ENCODE measurements at places on chromosomes 4 and X.

- H3K27ac ChIP-seq = no peak overlapping the region
- H3K4me3 ChIP-seq = no peak overlapping the region
- DNase-seq = no peak
- no peaks in the 10 kb centered on the region for H3K27me3 ChIP-seq
- no peaks in the 10 kb centered on the region for H3K36me3 ChIP-seq
- no peaks in the 10 kb centered on the region for H3K4me1 ChIP-seq
Observed at GRCh38 chr4:170827562-170828274, 738.0 kb upstream of the AADAT start.

GRCh38 chr4:152509595-152510225, 26.2 kb downstream of the FBXW7 start:
- H3K27ac ChIP-seq = no peak overlapping the region
- peaks cover 17% of the 10 kb centered on the region for H3K36me3 ChIP-seq
- no peak overlapping the region for H3K4me3 ChIP-seq
- DNase-seq = no peak

GRCh38 chrX:132480581-132481203, 8.1 kb downstream of the MBNL3 start:
- H3K4me1 ChIP-seq = peaks cover 17% of the 10 kb centered on the region
- H3K27me3 ChIP-seq = no peaks in the 10 kb centered on the region
- H3K27ac ChIP-seq = peak overlapping the region; percentile 94
- no peaks in the 10 kb centered on the region for H3K36me3 ChIP-seq
- H3K4me3 ChIP-seq = peak overlapping the region; percentile 84
- peak; percentile 77 for DNase-seq

- H3K27me3 ChIP-seq = no peaks in the 10 kb centered on the region
- H3K4me3 ChIP-seq = no peak overlapping the region
- H3K36me3 ChIP-seq = peaks cover 16% of the 10 kb centered on the region
- H3K4me1 ChIP-seq = no peaks in the 10 kb centered on the region
Observed at GRCh38 chrX:1673337-1673736, 58.5 kb downstream of the ASMT start.

DNA sequence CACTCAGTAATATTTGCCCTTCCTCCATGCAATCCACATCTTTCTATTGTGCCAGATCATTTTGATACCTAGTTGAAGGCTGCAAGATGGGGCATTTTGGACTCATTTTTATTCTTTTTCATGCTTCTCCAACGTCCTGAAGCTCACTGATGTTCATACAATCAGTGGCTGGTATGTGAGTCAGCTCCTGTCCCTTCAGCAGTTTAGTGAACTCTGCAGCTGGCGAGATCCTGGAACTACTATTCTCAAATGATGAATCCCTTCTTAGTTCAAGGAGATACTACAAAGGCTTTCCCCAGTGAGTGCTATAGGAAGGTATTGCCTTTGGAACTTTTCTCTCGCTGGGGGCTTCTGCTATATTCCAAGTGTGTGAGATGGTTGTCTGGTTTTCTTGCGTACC, 9.6 kb upstream of the CCDC149 start:
- no peaks in the 10 kb centered on the region for H3K4me1 ChIP-seq
- no peak overlapping the region for H3K4me3 ChIP-seq
- H3K27me3 ChIP-seq = no peaks in the 10 kb centered on the region
- DNase-seq = no peak
- no peaks in the 10 kb centered on the region for H3K36me3 ChIP-seq
- no peak overlapping the region for H3K27ac ChIP-seq

GRCh38 chr4:8259743-8260430, 9.7 kb upstream of the HTRA3 start:
- no peak overlapping the region for H3K4me3 ChIP-seq
- no peaks in the 10 kb centered on the region for H3K27me3 ChIP-seq
- DNase-seq = no peak
- no peaks in the 10 kb centered on the region for H3K36me3 ChIP-seq
- no peak overlapping the region for H3K27ac ChIP-seq
- no peaks in the 10 kb centered on the region for H3K4me1 ChIP-seq

GRCh38 chr4:158444621-158445020, 77.1 kb upstream of the RXFP1 start:
- DNase-seq = no peak
- H3K4me3 ChIP-seq = no peak overlapping the region
- no peaks in the 10 kb centered on the region for H3K27me3 ChIP-seq
- no peaks in the 10 kb centered on the region for H3K4me1 ChIP-seq
- H3K36me3 ChIP-seq = no peaks in the 10 kb centered on the region

GRCh38 chr4:87069037-87069742, 134.4 kb downstream of the AFF1 start:
- peaks cover 34% of the 10 kb centered on the region for H3K4me1 ChIP-seq
- H3K27me3 ChIP-seq = no peaks in the 10 kb centered on the region
- H3K27ac ChIP-seq = no peak overlapping the region

- H3K27me3 ChIP-seq = no peaks in the 10 kb centered on the region
- no peaks in the 10 kb centered on the region for H3K4me1 ChIP-seq
- no peak overlapping the region for H3K27ac ChIP-seq
- H3K4me3 ChIP-seq = no peak overlapping the region
- DNase-seq = peak; percentile 63
Observed at GRCh38 chrX:140141444-140142029, 176.2 kb upstream of the CXorf66 start.

DNA sequence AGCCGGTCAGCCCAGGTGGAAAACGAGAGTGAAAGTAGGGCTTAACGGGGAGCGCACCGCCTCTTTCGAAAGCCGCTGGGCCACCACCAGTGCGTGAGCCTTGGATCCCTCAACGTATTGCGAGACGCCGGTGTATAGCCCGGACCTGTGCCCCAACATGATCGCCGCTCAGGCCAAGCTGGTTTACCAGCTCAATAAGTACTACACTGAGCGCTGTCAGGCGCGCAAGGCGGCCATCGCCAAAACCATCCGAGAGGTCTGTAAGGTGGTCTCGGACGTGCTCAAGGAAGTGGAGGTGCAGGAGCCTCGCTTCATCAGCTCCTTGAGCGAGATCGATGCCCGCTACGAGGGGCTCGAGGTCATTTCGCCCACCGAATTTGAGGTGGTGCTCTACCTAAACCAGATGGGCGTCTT, 929 bp downstream of the MAB21L2 start:
- no peaks in the 10 kb centered on the region for H3K27me3 ChIP-seq
- peaks cover 37% of the 10 kb centered on the region for H3K36me3 ChIP-seq
- no peaks in the 10 kb centered on the region for H3K4me1 ChIP-seq

GRCh38 chr4:14934704-14935390, 67.4 kb upstream of the CPEB2 start:
- H3K4me1 ChIP-seq = no peaks in the 10 kb centered on the region
- no peak overlapping the region for H3K27ac ChIP-seq
- no peaks in the 10 kb centered on the region for H3K36me3 ChIP-seq
- DNase-seq = no peak
- H3K27me3 ChIP-seq = peaks cover 13% of the 10 kb centered on the region
- H3K4me3 ChIP-seq = no peak overlapping the region

DNA sequence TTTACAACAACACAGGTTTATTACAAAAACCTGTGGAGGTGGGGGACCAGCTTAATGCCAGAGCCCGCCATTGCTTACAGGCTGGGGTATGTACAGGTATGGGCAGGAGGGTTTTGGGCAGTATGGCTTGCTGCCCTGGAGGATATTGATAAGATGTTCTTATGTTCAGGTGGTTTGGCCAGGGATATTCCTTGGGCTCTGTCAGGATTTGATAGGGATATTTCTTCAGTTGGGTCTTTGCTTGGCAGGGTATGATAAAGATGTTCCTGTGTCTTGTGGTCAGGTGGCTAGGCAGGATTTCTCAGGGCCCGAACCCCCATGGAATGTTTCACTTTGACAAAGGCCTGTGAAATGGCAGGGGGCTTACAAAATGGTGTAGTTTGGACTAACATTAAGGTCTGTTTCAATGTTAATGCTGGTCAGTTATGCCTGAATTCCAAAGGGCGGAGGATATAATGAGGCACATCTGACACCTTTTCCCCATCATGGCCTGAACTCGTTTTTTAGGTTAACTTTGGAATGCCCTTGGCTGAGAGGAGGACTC, 3.1 kb downstream of the MGST2 start:
- H3K27me3 ChIP-seq = no peaks in the 10 kb centered on the region
- no peak for DNase-seq
- no peak overlapping the region for H3K27ac ChIP-seq
- no peak overlapping the region for H3K4me3 ChIP-seq
- H3K36me3 ChIP-seq = peaks cover 10% of the 10 kb centered on the region

DNA sequence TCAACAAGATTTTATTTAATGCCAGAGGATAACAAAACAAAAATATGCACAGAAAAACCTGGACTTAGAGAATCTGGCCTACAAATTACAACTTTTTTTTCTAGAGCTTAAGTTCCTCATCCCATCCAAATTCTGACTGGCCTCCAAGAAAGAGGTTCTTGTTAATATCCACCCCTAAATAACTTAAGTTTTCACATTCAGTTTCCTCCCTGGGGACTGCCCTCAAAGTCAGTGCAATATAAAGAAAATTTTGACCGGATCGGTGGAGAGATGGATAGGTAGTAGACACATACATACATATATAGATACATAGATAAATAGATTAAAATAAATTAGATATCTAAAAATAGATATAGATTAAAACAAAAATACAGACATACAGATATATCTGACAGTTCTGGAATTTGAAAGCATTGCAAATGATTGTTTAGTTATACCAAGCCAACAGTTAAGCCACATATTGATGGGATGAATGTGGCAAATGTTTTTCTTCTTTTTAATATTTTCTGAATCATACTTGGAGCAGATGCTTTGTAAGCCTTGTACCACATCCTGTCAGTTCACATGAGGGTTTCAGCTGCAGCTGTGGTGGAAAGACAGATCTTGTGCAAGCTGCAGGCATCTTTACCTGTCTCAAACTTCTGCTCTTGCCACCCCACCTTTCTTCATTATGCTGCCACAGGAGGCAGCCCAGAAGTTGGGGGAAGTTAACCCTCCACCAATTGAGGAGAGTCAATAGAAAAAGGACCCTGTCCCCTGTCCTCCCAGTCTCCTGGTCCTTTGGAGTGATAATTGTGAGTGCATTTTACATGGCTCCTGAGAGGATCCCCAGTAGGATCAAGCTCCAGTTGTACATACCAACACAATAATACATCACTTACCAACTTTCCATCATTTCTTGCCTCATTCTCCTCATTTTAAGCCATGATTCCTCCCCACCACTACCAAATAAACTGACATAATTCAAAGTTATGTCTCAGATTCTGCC, 58.5 kb upstream of the PRDM8 start:
- peak overlapping the region; percentile 56 for H3K4me3 ChIP-seq
- H3K27ac ChIP-seq = peak overlapping the region; percentile 80
- no peaks in the 10 kb centered on the region for H3K27me3 ChIP-seq
- DNase-seq = peak; percentile 88
- peaks cover 59% of the 10 kb centered on the region for H3K4me1 ChIP-seq
- H3K36me3 ChIP-seq = peaks cover 12% of the 10 kb centered on the region

DNA sequence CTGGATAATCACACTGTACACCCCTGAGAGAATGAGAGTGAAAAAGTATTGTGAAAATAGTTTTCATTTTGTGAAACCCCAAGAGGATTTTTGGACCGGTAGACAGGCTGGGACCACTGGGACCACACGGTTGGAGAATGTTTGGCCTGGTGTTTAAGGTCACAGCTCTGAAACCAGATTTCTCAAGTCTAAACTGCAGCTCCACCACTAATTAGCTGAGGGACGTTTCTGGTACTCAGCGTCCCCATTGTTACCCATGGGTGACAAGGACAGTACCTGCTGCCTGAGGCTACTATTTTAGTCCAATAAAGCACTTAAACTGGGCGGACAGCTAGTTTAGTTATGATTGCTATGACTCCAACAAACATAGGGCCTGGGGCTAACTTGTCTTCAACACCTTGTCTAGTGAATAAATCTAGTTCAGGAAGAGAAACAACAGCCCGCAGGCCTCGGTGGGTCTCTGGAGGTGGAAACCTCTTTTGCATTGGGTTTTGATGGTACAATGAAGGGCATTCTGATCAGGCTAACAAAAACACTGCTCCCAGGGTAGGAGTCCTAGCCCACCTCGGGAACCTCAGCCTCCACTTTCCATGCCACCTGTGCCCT, 509 bp upstream of the USP11 start:
- H3K4me1 ChIP-seq = peaks cover 20% of the 10 kb centered on the region
- peak overlapping the region; percentile 87 for H3K4me3 ChIP-seq
- H3K27me3 ChIP-seq = peaks cover 3% of the 10 kb centered on the region
- peak; percentile 62 for DNase-seq
- H3K36me3 ChIP-seq = peaks cover 22% of the 10 kb centered on the region
- H3K27ac ChIP-seq = peak overlapping the region; percentile 98

DNA sequence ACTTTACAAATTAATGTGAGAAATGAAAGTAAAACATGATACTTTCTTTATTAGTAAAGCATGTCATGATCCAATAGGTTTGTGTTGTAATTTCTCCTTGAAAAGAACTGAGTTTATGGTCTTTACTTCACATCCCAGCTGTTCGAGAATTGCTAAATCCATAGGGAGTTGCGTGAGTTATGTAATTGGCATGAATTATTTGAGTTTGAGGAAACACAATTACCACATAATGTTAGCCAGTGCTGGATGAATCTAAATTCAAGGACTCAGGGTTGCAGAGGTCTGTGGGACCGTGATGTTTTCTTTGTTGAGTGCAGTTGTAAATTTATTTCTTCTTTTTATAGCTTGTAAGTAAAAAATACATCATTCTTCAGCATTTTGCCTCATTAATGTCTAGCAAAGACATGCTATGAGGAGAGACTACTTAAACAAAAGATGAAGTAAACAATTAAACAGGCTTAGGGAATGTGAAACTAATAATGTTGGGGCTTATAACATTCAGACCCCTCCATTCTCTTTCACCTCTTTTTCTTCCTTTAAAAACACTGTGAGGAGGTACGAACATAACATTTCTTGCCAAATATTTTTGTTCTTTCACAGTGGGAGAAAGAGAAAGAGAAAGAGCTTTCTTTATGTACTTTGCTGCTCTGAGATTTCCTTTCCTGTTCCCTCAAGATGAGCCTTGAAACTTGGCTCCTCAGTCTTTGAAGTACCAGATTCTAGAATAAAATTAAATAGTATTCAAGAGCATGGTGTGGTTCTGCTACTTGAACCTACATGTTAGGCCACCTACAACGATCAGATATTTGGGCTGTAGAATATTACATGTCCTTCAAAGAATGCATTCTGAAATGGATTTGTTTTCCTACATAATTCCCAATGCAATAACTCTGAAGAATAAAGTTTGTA, 159.6 kb upstream of the ANK2 start:
- no peak for DNase-seq
- no peaks in the 10 kb centered on the region for H3K36me3 ChIP-seq
- H3K27me3 ChIP-seq = peaks cover 4% of the 10 kb centered on the region

GRCh38 chr4:164700471-164700870, 53.5 kb upstream of the SMIM31 start:
- no peak overlapping the region for H3K27ac ChIP-seq
- H3K4me1 ChIP-seq = peaks cover 2% of the 10 kb centered on the region
- peaks cover 5% of the 10 kb centered on the region for H3K27me3 ChIP-seq
- H3K36me3 ChIP-seq = no peaks in the 10 kb centered on the region
- no peak overlapping the region for H3K4me3 ChIP-seq

DNA sequence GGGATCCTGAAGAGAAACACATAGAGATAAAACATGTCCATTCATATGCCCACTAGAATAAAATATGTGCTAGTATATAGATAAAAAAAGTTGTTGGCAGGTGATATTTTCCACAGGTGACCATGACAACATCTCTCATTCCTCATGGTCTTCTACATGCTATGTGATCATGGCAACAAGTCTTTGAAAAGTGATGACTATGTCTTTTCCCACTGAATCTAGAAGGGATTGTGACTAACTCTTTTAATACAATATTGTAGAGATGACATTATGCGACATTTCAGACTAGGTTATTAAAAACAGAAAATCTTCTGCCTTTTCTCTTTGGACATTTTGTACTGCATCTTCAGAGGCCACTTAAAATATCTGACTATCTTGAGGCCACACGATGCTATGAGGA, 126.0 kb upstream of the GABRA2 start:
- no peaks in the 10 kb centered on the region for H3K36me3 ChIP-seq
- no peak overlapping the region for H3K27ac ChIP-seq
- H3K4me3 ChIP-seq = no peak overlapping the region
- H3K4me1 ChIP-seq = no peaks in the 10 kb centered on the region
- no peak for DNase-seq

Measured in activated CD4-positive, alpha-beta T cell treated with anti-CD3 and anti-CD28 coated beads, Interleukin-2, amount 10 ng/mL, durations not matched to agents 24 days and 14 days (primary cell).